ENCODE measurements at places on chromosomes 2 and 18. TPM values are rescaled to one million over a fixed set of nuclear protein-coding genes. Genes with fewer than 3 reads are reported as not detected.

TEX44 gene
- total RNA-seq, result not detected

CCDC138 gene
- total RNA-seq, result 4.8 TPM

GAREM1 gene
- total RNA-seq, result 5.1 TPM

BOLL gene
- not detected for total RNA-seq

All from smooth muscle cell of the umbilical artery (primary cell).